ENCODE measurements at places on chromosomes 12 and 14.

- DNase-seq: no peak
Measured at GRCh38 chr14:56088941-56089340, 29.3 kb upstream of the PELI2 start.

GRCh38 chr14:75427482-75428229 lies at the start of gene JDP2:
JDP2 (plus strand) TSS chr14:75428022; CDS start chr14:75437921, 9,899 bp downstream.
- peak; percentile 93 for DNase-seq

- DNase-seq: no peak
Measured at GRCh38 chr12:12482150-12482761, 80.4 kb downstream of the DUSP16 start.

DNA sequence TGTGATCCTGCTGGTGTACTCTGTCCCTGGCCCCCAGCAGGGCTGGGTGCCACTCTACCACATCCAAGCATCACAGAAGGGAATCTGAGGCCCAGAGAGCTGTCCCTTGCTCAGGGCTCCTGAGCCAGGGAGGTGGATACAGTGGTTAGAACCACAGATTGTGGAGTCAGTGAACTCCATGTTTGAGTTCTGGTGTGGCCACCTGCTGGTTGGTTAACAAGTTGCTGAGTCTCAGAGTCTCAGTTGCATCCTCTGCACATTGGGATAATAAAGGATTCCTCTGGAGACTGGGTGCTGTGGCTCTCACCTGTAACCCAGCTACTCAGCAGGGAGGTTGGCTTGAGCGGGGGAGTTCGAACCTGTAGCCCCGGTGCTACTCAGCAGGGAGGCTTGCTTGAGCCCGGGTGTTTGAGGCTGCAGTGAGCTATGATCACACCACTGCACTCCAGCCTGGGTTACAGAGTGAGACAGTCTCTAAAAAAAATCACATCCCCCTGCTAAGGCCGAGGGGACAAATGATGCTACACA lies 39.4 kb downstream of the MVK start:
- no peak for DNase-seq

DNA sequence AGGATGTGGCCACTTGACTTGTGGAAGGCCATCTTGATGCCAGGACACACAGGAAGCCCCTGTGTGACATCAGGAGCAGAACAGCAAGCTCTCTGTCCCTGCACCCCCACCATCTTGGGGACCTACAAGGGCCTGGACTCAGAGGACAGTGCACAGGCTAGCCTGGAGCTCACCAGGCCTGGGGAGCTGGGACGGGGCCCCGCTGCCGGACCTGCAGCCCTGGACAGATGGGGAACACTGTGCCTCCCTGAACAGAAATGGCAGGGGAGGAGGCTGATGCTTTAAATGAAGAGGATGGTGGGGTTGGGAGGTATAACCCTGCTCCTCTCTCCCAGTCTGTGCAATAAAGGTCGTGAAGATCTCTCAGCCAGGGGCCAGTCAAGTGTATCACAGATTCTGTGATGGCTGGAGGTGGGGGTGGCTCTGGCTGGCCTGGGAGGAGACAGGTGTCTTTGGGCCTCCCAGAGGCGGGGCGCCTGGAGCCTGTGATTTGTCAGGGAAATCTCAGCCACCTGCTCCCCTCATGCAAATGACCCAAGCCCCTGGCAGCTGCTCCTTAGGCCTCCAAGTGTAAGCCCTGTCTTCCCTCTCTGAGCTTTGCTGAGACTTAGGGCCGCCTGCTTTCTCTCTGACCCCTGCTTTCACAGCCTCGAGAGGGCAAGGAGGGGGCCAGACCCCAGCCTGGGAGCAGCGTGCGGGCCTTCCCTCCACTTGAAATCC lies 1.1 kb upstream of the GNB3 start:
- no peak for DNase-seq

GRCh38 chr12:94262228-94263010 lies 114.0 kb downstream of the PLXNC1 start:
- peak; percentile 97 for DNase-seq

GRCh38 chr12:67598598-67598997 lies 49.9 kb upstream of the DYRK2 start:
- DNase-seq: no peak

DNA sequence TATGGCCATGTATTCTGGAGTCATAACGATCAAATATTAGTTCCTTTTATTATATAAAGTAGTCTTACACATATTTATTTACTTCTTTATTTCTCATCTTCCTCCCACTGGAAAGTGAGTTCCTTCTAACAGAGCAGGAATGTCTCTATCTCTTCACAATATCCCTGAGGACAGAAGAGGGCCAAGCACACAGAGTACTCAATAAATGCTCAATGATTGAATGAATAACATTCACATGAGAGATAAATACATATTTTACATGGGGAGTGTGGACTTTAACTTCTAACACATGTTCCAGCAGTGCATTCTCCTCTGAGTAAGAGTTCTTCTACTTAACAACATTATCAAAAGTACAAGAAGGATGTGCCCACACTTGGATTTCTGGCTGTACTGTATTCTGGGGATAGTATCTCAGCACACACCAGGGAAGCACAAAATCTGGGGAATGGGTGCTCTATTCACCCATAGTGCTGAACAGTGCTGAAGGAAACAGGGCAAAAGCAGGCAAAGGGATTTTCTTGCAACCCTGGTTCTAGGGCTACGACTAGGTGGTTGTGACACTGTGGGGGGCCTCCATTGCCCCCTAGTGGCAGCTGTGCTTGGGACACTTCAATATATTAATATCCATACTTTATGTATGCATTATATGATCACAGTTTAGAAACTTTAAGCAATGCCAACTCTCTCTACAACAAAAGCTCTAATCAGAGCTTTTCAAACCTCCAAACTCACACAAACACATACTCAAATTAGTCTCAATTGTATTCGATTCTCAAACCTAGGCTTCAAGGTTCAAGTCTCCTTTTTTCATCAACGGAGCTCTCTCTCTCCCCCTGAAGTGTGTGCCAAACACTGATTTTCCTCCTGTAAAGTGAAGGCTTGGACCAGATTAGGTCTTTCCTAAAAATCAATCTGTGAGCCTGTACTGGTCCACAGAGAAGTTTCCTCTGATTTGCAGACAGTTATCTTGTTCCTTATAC lies 115.5 kb downstream of the SLC2A13 start:
- DNase-seq: peak; percentile 27

DNA sequence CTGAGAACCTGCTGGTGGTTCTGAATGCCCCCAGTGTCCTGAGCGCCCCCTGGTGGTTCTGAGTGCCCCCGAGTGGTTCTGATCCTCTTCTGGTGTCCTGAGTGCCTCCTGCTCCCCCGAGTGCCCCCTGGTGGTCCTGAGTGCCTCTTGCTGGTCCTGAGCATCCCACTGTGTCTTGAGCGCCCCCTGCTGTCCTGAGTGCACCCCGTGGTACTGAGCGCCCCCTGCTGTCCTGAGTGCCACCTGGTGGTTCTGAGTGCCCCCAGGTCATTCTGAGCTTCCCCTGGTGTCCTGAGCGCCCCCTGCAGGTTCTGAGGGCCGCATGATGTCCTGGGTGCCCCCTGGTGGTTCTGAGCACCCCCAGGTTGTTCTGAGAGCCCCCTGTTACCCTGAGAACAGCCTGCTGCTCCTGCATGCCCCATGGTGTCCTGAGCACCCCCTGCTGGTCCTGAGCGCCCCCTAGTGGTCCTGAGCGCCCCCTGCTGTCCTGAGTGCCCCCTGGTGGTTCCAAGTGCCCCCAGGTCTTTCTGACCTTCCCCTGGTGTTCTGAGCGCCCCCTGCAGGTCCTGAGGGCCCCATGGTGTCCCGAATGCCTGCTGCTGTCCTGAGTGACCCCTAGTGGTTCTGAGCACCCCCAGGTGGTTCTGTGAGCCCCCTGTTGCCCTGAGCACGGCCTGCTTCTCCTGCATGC lies 1165.4 kb downstream of the TMEM121 start:
- DNase-seq: no peak

GRCh38 chr14:55840821-55841220 lies 260.8 kb downstream of the KTN1 start:
- DNase-seq: no peak

- no peak for DNase-seq
Measured at GRCh38 chr14:92729634-92730358, 18.6 kb downstream of the LGMN start.

- no peak for DNase-seq
Measured at GRCh38 chr14:32224737-32225377, 21.8 kb upstream of the RNU6-8 start.

DNA sequence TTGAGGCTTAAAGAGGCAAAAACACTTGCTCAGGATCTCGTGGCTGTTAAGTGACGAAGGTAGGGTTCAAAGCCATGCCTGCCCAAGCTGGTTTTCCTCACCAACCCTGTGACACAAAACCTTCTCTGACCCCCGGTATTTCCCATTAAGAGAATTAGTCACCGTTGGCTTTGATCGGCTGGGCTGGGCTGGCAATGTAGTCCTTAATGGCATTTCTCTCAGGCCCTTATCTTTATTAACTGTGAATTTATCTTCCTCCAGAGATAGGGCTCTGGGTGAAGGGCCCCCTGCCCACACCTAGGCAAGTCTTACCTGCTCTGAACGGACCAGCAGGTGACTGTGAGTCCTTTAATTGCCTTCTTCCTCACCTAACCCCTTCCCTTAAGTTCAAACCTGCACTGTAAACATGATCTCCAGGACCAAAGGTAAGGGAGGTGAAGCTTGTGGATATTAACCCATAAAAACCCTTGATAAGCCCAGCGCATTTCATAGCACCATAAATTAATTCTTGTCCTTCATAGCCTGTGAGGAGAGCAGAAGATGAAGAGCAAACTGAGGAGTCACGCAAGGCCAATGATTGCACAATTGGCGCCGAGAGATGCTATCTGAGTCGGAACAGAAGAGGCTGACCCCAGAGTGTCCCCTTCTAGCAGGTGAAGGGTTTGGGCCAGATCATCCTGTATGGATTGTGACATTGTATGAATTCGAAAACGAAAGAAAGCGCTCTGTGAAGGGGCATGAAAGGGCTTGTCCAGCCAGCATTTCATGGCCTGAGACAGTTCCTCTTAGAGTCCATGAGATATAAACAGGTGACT lies 790.8 kb upstream of the TBX3 start:
- DNase-seq: no peak

DNA sequence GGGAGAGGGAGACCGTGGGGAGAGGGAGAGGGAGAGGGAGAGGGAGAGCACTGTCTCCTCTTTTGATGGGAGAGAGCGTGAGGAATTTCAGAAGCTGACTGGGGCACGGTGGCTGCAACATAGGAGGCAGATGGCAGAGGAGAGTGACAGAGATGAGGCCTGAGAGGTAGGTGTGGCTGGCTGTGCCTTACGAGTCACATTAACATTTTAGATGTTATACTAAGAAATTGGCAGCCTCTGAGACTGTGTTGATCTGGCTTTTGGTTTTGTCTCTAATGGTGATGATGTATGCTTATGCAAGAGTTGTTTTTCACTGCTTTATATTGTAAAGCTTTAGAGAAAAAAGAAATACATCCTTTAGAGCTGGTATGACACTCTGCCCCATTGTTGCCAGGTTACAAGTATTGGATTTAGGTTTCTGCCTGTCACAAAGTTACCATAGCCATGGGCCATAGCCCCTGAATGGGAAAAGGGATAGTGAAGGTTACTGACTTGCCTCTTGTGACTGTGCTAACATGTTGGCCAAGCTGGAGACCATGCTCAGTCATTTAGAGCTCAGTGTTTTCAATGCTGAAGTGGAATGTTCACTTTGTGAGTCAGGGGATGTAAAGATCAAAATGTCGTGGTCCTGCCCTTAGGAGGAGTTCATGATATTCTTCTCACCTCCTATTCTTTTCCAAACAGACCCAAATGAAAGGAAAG lies 186.2 kb downstream of the SYNE2 start:
- DNase-seq: no peak

DNA sequence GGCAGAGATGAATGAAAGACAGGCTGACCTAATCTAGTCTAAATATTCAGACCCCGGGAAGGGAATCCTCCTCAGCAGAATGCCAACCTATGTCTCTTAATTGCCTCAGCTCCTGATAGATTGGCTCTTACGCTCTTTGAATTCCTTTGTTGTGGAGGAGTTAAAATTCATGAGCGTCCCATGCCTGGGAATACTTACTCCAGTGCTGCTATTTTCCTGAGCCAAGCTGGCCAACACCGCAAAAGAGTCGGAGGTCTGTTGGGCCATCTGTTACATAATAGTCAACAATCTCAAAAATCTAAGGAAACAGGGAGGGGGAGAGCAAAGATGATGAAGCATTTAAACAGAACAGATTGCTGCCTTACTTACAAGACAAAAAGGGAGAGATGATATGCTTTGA lies 182.8 kb downstream of the ASCL1 start:
- DNase-seq: no peak

DNA sequence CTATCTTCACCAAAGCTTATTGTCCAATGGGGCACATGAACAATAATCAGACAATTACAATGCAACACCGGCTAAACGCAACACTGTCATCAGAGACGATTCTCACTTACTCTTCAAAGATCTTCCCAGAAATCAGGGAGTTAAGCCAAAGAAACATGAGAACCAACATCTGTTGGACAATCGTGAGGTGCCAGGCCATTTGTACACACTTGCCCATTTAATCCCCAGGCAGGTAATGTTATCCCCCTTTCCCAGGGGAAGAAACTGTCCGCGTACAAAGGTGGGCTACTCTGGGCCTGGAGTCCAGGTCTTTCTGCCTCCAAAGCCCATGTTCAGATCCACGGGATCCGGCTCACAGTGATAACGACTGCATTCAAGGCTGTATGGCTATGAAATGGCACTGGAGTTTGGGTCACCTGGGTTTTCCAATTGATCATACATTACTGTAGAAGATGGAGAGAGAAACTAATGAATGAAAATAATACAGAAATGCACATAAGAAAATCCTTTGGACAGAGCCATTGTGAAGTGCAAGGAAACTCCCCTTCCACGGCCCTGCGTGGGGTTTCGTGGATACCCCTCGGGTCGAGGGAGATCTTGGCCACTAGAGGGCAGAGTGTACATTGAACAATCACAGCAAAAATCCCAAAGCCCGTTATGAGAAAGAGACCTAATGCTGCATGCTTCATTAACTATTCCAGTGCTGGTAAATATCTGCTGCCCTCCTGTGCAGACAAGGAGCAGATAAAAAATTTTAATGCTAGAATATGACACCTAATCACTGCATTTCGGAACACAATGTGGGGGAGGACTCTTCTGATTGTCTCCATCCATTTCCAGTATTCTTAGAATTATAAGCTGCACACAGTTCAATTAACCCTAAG lies 111.4 kb downstream of the EGLN3 start:
- DNase-seq: no peak

GRCh38 chr14:93895023-93895604 lies 32.0 kb upstream of the FAM181A start:
- no peak for DNase-seq

GRCh38 chr14:97388408-97388807 lies 591.2 kb downstream of the VRK1 start:
- DNase-seq: no peak

GRCh38 chr12:48037267-48037915 lies 33.1 kb upstream of the COL2A1 start:
- peak; percentile 47 for DNase-seq
